ENCODE measurements at places on chromosomes 2 and 18.

DNA sequence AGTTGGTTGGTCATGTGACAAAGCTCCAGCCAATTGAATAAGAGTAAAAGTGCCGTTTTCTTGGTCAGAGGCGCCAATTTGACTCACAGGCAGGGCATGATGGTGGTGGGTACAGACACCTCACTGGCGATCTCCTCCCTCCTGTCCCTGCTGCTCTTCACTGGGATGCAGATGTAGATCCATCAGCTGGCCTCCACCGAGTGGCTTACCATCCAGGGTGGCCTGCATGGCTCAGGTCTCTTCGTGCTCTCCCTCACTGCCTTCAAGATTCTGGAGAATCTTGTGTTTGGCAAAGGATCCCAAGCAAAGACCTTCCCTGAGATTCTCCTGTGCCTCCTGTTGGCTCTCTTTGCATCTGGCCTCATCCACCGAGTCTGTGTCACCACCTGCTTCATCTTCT lies 12.9 kb downstream of the SIX2 start:
- no peak for DNase-seq

GRCh38 chr2:227386630-227387029 lies 1.1 kb downstream of the SCYGR1 start:
- no peak for DNase-seq

- no peak for DNase-seq
These were observed 1036.5 kb upstream of the FANCL start for GRCh38 chr2:59277671-59278070.

GRCh38 chr2:28475088-28475595 lies 20.7 kb upstream of the PLB1 start:
- no peak for DNase-seq

DNA sequence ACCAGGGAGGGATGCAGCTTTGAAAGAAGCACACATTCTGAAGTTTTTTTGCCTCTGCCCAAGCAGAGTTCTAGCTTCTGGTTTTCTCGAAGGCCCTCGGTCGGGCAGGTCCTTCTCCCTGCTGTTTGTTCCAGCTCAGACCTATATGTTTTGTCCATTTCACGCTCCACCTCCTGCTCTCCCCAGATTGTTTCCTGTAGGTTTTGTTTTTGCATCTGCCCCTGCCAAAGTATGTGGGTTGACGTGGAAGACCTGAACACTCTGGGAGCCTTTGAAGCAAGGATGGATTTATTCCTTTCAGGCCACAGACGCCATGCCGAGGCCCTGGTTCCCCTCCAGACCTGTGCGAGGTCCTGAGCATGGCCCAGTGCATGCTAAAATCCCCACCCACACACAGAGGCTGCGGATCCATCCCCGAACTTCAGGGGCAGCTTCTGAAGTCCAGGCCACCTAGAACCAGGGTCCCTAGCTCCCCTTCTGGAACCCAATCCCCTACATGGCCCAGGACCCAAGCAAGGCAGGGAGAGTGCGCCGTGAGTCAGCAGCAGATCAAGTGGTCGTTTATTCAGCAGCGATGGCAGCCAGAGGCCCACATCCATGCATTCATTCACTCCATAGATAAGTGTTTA lies 205.4 kb downstream of the KLHL29 start:
- no peak for DNase-seq

GRCh38 chr18:45324495-45325113 lies 290.7 kb upstream of the SLC14A2 start:
- DNase-seq: no peak

Data from effector CD8-positive, alpha-beta T cell (primary cell).